ENCODE measurements at places on chromosomes 3 and 15.

DNA sequence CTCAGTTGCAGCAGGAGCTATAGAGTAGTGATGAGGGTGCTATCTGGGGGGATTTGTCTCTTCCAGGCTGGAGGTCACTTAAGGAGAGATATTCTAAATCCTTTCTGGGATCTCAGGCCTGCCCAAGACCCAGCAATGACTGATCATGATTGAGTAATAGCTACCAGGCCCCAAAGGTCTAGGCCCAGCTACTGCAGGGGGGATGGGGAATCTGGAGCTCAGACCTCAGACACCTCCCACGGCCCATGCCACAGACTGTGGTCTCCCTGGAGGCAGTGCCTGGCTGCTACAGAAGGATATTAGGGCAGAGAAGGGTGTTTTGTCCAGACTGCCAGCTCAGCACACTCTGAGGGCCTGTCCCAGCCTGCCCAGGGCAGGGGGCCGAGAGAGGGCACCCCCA is 6.9 kb downstream of the SLC38A3 start:
- no peak for DNase-seq

DNA sequence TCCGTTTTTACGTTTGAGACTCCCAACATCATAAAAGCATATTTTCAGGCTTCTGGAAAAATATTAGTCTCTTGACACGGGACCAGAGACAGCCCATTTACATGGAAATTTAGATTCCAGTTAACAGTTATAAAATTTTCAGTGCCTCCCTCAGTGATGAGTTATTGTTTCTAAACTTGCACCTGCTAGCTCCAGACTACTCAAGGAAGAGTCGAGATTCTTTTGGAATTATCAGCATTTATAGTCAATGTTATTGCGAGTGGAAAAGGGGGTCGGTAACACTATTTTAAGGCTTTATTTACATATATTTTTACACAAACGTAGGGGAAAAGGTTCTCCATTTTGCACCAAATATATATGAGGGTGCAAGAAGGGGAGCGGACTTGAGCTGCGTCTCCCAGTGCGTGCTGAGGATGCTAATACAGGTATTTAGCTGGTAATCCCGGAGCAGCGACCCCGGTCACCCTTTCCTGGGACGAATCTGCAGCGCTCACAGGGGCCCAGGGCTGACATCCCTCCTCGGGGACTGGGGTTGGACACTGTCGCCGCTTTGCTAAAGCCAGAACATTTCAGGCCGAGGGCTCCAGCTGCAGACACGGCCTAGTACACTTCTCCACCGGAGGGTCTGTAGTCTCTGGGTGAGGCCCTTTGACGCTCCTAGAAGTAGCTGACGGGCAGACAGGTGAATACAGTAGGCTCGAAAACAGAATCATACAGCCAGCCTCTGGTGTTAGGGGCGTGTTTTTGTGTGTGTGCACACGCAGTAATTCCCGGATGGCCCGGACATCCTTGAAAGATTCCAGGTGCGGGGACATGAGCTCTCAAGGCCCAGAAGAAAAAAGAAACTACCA is 729 bp upstream of the ZBTB11 start:
- DNase-seq: no peak

DNA sequence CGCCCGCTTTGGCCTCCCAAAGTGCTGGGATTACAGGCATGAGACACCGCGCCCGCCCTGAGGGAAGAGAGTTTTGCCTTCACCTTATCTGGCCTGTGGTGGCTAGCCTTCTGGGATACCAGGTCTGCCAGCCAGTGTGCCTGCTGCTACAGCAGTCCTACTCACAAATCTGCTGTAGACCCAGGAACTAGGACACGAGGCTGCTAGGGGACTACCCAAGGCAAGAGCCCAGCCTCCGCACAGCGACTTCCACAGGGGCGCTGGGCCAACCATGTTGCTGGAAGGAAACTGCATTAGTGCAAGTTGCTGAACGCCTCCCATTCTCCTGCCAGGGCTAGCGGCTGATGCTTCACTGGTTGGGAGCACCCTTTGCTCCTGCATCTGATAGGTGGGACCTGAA is 53.7 kb downstream of the DHX30 start:
- DNase-seq: no peak

- no peak for DNase-seq
Observed at GRCh38 chr15:77864211-77865105, 213.1 kb downstream of the TBC1D2B start.

DNA sequence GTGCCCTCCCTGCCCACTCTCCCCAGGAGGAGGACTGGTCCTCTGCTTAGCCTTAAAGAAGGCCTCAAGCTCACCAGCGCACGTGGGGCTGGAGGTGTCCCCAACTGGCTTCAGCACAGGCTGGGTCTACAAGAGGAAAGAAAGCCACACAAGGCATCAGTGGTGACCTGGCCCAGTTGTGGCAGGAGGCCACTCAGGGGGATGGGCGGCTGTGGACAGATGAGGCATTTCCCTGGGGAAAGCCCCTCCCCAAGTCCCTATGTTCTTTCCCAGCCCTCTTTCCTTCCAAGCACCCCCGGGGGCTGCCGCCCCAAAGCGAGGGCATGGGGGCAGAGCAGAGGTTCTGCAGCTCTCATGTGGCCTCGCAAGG is 155.2 kb upstream of the TLE3 start:
- no peak for DNase-seq

- DNase-seq: no peak
Observed at GRCh38 chr15:93894438-93895036, 336.8 kb upstream of the MCTP2 start.

DNA sequence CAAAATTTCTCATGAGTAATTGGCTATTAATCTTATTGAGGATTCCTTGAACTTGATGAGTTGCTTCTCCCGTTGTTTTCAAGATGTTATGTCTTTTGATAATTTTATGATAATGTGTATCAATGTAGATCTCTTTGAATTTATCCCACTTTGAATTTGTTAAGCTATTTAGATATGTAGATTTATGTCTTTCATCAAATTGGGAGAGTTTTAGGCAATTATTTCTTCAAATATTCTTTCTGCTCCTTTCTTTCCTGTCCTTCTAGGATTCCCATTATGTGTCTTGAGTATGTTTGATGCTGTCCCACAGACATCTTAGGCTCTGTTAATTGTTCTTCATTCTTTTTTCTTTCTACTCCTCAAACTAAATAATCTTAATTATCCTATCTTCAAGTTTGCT is 68.1 kb upstream of the FGD5 start:
- DNase-seq: no peak

DNA sequence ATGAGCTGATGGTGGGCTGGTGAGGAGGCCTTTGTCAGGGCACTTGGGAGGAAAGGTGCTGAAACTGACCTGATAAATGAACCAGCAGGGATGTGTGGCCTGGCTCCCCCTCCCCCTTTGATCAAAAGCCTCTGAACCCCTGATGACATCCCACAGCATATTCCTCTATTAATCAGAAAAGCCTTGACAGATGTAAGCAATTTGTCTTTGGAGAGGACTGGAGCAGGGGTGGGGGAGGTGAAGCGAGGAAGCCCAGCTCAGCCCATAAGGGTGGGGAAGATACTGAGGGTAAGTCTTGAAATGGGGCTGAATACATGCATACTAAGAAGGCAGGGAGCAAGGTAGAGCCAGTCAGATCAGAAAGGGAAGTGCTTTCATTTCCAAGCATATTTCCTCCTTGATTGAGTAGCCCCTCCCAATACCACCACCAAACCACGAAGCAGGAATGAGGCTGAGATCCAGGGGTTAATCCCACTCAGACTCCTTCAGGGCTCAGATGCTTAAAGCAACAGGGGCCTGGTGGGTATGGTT is 34.7 kb upstream of the MRPS22 start:
- DNase-seq: no peak

DNA sequence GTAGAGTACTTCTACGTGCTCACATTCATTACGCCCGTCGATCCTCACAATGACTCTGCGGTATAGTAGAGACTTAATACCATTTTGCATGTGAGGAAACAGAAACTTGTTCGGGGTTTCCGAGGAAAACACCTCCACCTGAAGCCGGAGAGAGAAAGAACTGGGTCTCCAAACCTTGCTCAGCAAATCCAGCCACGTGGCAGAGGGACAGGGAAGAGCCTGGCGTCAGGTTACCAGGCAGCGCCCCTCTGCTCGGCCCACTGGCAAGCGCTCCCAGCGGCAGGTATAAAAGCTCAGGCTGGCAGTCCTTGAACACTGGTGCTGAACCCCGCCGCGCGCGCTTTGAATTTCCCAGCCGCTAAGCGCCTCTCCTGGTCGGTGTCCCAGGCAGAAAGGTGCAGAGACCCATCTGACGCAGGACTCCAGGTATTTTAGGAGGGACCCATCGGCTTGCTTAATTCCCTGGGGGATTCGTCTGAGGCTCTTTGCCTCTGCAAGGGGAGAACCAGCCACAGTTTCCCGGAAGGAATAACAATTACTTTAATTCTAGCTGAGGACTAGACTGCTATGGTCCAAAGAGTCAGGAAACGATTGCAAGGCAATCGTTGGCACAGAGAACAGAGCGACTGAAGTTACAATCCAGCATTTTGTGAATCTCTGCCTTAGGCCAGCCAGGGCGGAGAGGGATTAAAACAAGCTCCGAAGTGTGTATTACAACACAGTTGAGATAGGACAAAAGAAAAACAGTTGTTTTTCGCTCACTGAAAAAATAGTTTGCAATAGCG is at the start of gene C2CD4A:
TSS of gene C2CD4A (plus strand) at position 315 of the 785 bp plus-strand sequence. CDS start 637 bp downstream, outside the sequence.
- DNase-seq: peak; percentile 38

DNA sequence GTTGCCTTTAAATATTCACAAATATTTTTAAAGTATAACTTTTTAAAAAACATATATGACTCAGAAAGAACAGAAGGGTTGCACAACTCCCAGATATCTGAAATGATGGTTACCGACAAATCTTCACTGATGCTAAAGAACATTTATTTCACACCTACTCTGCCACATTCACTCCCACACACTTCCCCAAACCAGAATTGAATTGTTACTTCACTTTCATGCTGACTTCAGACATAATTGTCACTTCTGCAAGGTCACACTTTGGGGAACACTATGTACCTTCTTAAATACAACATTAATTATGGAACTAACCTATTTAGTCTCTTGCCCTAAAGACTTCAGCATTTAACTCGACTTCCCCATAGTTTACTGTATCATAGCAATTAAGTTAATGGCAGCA is 795.1 kb downstream of the FHIT start:
- no peak for DNase-seq

DNA sequence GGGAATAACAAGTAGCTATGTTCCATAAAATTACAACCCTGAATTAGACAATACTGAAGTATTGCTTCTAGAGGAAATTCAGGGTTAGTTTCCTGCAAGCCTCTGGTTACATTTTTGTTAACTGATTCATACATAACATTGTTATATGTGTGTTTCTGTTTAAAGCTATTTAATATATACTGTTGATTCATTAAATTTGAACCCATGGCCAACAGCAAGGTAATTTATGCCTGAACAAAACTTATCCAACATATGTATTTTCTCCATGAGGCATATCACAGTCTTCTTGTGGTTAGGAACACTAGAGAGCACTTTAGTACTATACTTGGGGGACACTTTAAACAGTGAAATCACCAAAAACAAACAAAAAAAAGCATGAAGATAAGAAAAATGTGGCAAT is 47.7 kb upstream of the PTX3 start:
- DNase-seq: no peak

- no peak for DNase-seq
Observed at GRCh38 chr3:183244219-183244618, 8.8 kb upstream of the B3GNT5 start.

DNA sequence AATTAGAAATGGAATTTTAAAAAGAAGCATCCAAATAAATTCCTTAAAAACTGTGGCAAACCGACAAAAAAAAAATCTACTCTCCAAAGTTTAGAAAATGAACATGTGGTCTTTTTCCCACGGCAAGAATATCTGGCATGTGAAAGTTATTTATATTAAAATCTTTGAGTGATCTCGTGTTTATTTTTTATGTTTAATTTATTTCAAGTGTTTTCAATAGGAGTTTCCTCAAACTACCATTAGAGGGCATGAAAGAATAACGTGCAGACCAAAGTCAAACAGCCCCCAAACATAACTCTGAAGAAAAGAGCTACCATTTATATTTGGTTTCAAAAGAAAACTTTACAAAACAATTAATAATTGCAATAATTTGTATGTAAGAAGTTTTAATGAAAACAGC is 286.4 kb downstream of the ZIC4 start:
- DNase-seq: no peak

DNA sequence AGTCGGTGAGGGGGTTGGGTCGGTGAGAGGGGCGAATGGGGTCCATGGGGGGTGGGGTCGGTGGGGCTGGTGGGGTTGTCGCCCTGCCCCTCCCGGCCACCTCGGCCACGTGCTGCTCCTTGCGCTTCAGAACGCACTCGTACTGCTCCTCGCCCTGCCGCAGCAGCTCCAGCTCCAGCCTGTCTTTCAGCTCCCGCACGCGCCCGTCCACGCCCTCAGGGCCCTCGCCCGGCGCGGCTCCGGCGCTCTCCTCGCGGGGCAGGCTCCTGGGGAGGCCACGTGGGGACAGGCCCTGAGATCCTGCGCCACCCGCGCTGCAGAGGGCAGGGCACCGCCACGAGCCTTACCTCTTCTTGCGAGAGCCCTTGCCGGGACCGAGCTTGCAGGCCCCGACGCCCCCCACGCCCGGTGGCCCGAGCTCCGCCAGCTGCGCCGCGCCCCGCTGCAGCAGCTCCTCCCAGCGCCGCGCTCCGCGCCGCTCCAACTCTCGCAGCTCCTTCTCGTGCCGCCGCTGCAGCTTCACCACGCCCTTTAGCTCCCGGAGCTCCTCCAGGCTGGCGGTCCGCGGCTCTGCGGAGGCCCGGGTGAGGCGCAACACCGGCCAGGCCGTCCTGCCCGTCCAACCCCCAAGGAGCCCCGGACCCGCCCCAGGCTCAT is 8.2 kb upstream of the ANKRD63 start:
- DNase-seq: no peak

- no peak for DNase-seq
Observed at GRCh38 chr3:54225841-54226528, 103.6 kb downstream of the CACNA2D3 start.

DNA sequence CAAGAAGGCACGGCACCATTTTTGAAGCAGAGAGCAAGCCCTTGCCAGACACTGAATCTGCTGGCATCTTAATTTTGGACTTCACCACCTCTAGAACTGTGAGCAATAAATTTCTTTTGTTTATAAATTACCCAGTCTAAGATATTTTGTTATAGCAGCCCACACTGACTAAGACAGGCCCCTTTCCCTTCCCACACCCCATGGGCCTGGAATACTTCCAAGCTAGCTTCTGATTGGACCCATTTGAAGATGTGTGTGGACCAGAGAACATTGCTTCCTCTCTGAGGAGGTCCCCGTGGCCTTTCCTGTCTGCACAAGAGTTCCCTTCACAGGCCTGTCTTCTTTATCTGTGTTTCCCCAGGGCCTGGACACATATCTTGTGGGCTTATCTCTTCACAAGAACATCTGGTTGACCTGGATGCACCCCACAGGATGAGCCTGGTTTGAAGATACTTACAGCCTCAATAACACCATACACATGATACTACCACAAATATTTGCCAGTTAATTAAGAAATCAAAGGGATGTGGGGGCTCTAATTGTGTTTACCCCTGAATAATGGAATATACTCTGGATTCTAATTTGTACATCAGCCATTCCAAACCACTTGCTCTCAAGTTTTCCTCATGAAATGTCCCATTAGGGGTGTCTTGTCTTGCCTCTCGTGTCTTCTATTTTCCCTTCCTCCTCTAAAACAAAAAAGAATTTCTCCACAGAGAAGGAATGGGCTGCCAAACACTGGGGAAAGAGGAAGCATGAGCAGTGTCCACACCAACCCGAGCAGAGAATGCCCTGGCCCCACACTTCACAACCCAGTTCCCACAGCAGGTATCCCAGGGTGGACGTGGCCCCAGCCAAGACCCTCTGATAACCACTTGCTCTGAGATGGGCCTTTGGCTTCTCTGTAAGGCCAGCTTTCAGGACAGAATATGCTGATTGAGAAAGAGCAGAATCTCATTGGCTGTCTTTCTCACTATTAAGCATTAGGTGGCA is 42.5 kb downstream of the GLB1 start:
- DNase-seq: no peak

- DNase-seq: no peak
Observed at GRCh38 chr3:141308588-141309218, 59.6 kb upstream of the ZBTB38 start.

All from memory B cell (primary cell).